Putamen (tissue), 1 donor: ENCODE measurements at places on chromosomes 16 and 17.
A peak's percentile ranks its signal among the peaks of the same experiment; 100 is the strongest.

GRCh38 chr17:64736804-64737492 is 74.8 kb upstream of the SMURF2 start:
- DNase-seq, result no peak

DNA sequence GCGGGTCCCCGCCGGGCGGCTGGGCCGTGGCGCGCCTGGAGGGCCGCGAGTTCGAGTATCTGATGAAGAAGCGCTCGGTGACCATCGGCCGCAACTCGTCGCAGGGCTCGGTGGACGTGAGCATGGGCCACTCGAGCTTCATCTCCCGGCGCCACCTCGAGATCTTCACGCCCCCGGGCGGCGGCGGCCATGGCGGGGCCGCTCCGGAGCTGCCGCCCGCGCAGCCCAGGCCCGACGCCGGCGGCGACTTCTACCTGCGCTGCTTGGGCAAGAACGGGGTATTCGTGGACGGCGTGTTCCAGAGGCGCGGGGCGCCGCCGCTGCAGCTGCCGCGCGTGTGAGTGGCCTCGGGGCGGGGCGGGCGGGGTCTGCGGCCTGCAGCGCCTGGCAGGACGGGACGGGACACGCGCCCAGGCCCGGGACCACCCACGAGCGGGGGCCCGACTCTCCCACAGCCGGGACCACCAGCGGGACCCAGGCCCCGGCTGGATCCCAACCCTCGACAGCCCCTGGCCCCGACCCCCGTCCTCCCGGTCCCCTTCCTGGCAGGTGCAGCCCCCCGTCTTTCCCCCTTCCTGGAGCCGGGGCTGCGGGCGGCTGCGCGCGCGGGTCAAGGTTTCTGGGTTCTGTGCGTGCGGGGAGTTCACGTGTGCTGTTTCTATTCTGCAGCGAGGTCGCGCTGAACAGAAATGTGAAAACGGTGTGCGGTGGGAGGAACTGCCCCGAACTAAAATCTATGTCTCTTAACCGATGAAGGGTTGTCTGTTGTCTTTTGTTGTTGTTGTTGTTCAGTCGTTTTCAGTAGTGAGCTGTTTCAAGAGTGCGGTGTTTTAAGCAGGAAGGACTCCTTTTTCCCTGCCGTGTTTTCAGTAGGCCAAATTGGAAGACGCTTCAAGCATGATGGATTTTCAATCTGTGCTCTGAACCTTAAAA is 705 bp downstream of the FOXK2 start:
- DNase-seq, result no peak

DNA sequence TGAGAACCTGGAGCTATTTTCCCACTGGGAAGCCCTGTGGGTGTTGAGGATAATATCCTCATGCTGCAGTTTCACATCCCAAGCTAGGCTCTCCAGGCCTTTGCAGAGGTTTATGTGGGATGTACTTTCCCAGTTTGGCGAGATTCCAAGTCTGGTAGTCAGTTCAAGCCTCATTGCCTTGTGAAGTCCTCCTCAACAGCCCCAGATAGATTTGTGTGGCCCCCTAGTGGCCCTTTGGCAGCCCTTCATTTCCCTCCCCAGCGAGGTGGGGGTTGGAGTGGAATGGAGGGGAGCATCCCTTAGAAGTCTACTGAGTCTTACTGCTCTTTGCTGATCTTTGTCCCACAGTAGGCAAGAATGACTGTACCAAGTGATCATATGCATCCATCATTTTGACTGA is 137.9 kb downstream of the CDH11 start:
- peak; percentile 82 for DNase-seq

DNA sequence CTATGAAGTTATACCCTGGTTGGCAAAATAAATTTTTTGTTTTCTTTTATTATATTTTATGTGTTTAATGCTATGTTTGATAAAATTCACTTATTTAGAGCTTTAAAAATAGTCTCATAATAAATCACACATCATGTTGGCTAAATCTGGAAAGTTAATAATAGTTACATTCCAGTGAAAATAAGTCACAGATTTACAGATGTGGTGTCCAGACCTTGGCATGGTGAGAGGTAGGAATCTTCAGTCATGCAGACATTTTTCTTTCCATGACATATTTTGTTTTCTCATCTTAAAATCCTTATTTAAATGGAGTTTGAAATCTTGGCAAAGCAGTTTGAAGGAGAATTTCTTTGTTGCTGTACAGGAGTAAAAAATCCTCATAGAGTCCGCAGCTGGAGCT is 48.1 kb upstream of the GOSR1 start:
- no peak for DNase-seq

- no peak for DNase-seq
Measured at GRCh38 chr17:48868916-48869500, 23.6 kb upstream of the ATP5MC1 start.

DNA sequence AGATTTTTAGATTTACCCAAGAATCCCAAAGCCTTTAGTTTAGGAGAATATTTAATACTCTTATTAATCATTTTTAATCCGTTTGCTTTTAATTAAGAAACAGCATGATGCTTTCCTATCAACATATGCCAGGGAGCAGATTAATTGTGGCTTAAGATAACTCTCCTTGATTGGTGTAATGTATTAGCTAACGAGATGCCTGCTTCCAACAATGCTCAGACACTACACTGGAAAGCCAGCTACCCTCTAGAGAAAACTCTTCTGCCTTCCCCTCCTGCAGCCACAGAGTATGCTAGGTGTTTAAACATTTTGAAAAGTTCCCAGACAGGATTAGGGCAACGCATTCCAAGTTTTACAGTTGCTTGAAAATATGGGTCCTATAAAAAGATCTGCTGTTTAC is 142.2 kb downstream of the AATF start:
- DNase-seq, result no peak

GRCh38 chr16:57998486-57998885 is 2.0 kb downstream of the ZNF319 start:
- DNase-seq, result no peak

DNA sequence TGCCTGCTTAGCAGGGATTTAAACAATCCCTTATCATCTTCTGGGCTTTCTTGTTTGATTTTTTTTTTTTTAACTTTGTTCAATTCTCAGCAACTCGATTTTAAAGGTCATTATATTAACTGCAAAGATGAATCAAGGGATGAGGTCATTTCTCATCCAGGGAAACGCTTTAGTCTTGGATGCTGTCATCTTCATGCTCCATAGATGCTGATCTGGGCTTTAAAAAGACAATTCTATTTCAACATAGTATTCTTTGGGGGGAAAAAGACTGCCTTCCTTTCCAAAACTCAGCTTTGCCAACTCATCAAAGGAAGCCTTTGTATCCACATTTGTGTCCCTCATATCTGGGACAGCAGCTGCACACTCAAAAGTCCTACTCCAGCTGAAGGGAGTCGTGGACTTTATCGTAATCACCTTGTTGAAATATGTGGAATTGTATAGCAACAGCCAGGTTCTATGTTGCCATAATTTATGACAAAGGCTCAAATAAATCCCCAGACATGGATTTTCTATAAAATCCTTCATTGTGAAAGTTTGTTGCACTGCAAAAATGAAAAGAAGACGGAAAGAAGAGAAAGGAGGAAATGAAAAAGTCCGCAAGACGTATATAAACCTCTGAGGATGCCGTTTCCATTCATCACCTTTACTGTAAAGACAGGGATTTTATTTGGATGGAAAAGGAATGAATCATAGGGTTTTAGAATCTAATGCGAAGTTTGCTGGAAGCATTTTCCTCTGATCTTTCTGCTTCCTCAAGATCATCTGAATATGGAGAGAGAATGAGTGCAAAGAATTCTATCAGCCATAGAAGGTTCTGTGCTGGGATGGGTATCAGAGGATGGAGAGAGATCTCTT is 48.6 kb upstream of the XYLT1 start:
- DNase-seq, result no peak
